ENCODE measurements at places on chromosomes 3 and 15.

DNA sequence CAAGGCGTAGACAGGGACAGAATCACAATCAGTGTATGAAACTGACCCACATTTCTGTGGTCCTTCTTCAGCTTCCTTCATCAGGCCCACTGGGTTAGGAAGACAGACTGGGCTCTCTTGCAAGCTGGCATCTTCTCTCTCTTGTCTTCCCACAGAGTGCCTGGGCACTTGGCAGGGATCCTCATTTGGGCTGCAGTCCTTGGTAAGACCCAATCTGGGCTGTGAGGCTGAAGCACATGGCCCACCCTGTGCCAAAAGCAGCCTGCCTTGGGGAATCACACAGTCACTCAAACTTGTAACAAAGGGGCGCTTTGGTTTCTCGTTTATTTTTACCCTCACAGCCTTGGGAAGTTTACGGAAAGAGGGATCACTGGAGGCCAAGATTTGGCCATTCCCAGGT is 8.2 kb upstream of the EPHB3 start:
- no peak for DNase-seq

DNA sequence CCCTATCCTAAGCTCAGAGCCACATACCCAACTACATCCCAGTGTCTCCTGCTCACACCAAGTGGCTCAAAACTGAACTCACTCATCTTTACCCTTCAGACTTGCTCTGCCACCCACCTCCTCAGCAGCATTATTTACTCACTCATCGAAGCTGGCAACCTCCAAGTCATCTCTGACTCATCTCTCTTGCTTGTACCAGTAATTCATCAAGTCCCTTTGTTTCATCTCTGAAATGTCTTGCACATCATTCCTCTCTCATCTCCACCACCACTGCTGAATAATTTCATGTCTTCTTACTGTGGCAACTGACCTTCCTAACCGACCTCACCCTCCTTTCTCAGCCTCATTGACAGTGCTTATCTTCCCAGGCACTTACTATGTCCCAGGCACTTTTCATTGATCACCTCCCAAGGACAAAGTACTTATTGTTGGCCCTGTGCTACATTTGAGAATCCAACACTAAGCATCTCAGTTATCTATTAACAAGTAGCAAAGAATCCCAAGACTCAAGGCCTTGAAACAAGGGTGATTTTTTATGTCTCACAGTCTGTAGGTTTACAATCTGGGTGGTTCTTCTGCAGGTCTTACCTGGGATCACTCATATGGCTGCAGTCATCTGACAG is 82.0 kb downstream of the MRPL46 start:
- no peak for DNase-seq

DNA sequence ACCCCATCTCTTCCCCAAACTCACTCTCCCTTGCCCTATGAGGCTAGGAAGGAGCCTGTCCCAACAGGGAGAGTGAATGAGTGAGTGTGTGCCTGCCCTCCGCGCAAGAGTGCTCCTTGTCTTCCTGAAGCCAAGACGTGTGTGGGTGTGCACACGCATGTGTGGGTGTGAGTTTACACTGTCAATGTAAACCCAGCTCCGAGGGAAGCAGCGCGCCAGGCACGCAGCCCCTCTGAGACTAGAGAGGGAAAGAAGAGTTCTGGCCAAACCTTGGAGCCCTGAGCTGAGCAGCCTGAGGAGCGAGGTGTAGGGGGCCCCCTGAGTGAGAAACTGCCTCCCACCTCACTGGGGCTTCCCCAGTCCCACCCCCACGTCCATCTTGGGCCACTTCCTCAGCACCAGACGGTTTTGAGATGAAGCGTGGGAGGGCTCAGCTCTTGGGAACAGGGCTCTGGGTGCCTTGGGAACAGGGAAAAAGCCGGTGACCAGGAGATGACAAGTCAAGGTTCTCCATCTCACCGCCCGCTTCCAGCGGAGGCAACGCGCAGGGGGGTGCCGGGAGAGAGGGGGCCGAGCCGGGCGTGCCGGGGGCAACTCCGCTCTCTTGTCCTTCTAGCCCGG is 5.1 kb downstream of the MECOM start:
- DNase-seq = no peak

- no peak for DNase-seq
These were observed 22.0 kb downstream of the SST start for GRCh38 chr3:187648177-187648576.

- DNase-seq = no peak
These were observed 5.3 kb downstream of the ULK3 start for GRCh38 chr15:74837482-74838136.

DNA sequence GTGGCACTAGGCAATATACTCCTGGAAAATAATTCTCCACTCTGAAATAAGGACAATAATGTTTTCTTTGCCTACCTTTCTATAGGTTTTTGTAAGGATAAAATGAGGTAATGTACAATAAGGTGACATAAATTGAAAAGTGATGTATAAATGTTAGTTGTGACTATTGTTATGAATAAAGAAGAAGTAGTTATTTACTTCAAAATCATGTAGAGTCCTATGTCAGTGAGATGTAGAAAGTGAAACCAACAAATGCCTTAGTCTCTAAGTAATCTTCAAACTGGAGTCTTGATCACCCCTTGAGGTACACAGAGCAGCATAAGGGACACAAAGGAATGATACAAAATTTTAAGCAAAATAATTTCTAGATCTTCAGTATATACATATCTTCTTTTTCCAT is 60.3 kb upstream of the TP63 start:
- DNase-seq = no peak

DNA sequence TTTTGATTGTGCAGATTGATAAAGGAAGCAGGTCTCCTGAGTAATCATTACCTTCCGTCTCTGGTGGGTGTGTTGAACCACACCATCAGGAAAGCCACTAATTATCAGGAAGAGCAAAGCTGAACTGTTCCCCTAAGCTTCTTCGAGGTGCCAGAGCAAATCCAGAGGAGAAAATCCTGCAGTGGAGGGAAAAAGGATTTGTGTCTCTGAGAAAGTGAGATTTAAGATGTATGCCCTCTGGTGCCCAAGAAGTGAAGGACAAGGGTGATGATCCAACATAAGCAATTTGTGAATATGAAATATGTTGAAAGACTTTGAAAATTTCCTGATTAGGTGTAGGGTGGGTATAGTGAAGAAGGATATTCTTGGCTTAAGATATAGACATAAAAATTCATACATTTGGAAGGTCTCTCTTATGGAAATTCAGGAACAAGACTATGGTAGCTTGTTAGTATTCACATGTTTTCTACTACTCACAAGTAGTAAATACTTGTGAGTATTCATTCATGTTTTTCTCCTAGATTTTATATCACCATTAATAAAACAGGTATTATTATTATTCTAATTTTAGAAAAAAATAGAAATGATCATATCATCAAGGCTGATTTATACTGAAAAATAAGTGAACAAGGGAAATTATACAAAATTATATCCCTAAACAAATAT is 34.8 kb downstream of the COMMD2 start:
- peak; percentile 58 for DNase-seq

- DNase-seq = peak; percentile 99
These were observed at the start of gene MANF for GRCh38 chr3:51384726-51385473. Gene MANF (plus strand): TSS chr3:51385291. CDS start chr3:51385343, 52 bp downstream.

DNA sequence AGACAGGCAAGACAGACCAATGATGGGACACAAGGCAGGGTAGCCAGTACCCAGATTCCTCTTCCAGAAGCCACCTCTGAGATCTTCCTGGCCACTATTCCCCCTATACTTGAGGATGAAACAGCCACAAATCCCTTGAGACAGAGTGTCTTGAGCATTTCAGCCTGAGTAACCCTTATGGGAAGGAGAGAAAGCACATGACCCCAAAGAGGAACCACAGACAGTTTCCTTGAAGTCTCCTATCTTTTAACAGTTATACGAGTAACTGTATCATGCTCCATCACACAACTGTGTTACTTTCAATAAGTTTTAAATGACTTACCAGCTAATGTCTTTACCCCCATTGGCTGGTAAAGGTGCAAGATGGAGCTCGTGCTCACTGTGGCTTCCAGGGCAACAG is 9.3 kb downstream of the VIPR1 start:
- DNase-seq = no peak

- DNase-seq = peak; percentile 62
These were observed 41.3 kb upstream of the RARB start for GRCh38 chr3:25386686-25387255.

DNA sequence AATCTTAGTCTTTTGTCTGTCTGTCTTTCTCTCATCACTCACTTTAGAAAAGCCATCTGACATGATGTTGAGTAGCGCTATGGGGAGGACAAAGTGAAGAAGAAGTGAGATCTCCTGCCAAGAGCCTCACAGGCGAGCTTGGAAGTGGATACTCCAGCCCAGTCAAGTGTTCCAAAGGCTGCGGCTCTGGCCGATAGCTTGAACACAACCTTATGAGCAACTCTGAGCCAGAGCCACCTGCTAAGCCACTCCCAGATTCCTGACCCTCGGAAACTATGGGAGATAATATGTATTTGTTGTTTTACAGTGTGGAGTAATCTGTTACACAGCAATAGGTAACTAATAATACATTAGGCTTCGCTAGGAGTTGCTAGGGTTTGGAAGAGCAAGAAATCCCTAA is 76.2 kb downstream of the MB21D2 start:
- DNase-seq = no peak

- peak; percentile 46 for DNase-seq
These were observed 86.9 kb downstream of the ATP10A start for GRCh38 chr15:25776071-25776746.

GRCh38 chr3:45599424-45599886 is 4.9 kb downstream of the LIMD1 start:
- no peak for DNase-seq

DNA sequence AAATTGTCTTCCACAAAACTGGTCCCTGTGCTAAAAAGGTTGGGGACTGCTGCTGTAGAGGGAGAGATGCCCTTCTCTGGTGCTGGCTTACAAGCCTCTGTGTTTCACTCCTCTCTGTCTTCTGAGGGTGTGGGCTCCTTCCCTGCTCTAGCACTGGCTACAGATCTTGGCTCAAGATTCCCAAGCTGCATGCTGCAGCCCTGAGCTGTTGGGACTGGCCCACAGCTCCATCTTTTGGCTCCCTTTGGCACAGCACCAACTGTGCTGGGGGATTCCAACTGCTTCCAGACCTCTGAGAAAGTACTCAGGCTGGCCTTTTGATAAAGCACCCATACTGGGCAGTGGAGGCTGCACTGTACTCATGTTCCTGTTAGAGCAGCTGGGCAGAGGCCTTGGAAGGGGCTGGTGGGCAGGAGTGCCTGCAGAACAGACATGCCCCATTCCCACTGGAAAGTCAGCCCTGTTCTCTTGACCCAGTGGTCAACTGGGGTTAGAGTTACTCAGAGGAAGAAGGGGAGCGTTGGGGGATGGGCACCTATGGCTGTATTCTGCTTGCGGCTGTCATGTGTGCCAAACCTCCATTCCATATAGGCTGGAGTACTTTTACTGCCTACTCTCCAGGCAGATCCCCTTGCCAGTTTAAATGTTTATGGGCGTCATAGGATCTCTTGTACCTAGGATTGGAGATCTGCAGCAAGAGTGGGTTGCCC is 55.7 kb downstream of the GALK2 start:
- DNase-seq = no peak

GRCh38 chr3:183214277-183214612 is 38.8 kb upstream of the B3GNT5 start:
- no peak for DNase-seq

DNA sequence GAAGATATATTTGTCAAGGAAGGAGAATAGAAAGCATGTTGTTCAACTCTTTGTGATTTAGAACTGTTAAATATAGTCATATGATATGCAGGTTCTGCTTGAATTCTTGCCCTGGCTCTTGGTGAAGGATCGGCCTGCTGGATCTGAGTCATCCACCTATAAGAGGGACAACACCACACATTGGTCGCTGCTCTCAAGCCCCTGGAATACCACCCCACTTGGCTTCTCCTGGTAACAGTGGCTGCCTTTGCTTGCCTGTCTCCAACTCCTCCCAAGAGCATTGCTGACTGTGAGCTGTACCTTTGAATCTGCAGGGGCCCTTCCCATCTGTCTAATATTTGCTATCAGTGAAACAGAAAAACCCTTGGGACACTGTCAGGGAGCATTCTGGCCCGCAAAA is 78.9 kb upstream of the DGKG start:
- DNase-seq = no peak

DNA sequence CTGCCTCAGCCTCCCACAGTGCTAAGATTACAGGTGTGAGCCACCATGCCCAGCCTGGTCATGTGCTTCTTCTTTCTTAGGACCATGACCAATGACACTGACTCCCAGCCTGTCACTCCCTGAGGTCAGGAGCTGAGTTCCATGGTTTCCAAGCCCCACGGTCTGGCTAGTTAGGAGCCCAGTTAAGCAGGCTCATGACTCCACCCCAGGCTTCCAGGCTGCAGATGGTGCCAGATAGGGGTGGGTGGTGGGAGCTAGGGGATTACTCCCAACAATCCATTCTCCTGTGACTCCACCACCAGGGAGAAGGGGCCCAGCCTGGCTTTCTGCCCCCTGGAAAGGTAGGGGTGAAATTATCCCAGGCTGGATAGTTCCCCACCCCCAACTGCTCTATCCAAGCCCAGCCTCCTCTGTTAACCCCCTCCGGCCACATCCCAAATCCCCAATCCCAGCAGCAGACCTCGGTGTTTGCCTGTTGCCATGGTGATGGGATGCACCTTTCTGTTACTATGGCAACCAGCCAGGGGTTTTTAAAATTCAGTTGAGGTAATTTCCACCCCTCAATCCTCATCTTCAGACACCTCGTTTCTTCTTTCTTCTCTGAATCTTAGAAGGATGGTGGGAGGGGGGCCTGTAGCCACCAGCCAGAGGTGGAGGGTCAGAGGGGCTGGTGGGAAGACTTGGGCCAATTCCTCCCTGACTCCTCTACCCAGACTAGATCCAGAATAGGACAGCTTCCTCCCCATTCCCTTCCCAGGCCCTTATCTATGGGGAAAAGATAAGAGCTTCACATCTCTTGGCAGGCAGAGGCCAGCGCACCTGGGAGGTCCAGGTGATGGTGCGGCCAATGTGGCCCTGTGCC is 22.5 kb upstream of the SEMA3F start:
- no peak for DNase-seq

DNA sequence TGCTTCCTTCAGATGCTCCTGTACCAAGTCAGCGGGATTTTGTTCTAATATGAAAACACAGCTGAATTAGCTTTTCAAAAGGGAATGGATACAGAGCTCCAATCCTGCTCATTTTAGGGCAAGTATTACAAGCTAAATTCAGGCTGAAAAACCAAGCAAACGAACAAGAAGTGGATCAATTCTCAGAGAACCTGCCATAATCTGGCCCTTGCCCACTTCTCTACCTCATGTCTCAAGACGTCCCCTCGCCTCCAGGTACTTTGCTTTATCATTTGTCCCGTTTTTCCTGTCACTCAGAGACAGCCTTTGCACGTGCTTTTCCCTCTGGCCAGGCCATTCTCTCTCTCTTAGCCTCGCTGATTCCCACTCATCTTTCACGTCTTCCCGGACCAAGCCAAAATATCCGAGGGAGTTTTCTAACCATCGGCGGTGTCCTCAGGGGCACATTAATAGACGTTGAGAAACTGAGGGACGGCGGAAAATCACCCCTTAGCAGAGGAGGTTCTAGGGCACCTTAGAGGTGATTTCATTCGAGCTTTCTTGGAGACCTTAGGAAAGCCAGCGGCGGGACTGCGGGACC is 654 bp downstream of the SUSD5 start:
- no peak for DNase-seq

GRCh38 chr15:80669663-80670273 is 25.3 kb upstream of the ABHD17C start:
- DNase-seq = peak; percentile 50

All from muscle of back (tissue), 13 donors.